ENCODE measurements at places on chromosomes 12 and 14.

DNA sequence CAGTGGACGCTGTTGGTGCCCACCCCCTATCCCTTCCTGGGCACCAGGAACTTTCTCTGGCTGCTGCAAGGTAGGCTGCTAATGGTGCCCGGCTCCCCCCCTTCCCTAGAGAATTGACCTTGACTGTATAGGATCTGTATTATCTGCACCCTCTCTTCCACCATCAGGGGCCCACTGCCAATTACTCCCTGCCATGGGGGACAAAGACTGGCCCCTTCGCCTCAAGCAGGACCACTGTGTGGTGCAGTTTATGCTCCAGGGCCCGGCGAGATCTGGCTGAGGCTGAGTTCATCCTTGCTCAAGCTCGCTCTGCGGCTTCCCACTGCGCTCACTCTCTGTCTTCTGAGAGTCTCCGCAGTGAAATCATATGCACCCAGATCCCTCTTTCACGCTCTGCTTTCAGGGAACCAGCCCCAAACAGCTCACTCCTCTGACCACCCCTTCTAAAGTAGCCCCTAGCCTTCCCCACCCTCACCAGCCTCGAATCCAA, 95.2 kb downstream of the LGMN start:
- no peak for DNase-seq
- no peaks in the 10 kb centered on the region for H3K27me3 ChIP-seq
- peaks cover 42% of the 10 kb centered on the region for H3K4me1 ChIP-seq
- H3K27ac ChIP-seq, result peak overlapping the region; percentile 92

DNA sequence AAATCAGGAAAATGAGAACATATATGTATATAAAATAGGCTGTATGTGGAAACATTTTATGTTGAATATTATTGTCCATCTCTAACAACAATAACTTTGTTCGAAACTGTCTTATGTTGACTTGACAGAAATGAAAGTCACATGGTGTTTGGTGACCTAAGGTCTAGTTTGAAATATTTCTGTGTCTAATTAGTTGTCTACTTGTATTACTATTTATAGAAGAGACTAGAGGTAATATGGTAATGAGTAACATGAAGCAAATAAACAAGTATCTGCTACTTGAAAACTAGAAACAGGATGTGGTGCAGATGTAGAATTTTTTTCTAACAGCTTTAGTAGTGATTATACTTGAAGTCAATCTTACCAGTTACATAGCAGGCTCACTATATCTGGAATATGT, 3.9 kb downstream of the GPHN start:
- no peak overlapping the region for H3K27ac ChIP-seq
- no peaks in the 10 kb centered on the region for H3K36me3 ChIP-seq
- DNase-seq, result no peak
- no peaks in the 10 kb centered on the region for H3K27me3 ChIP-seq
- H3K4me1 ChIP-seq, result peaks cover 21% of the 10 kb centered on the region
- H3K4me3 ChIP-seq, result no peak overlapping the region

DNA sequence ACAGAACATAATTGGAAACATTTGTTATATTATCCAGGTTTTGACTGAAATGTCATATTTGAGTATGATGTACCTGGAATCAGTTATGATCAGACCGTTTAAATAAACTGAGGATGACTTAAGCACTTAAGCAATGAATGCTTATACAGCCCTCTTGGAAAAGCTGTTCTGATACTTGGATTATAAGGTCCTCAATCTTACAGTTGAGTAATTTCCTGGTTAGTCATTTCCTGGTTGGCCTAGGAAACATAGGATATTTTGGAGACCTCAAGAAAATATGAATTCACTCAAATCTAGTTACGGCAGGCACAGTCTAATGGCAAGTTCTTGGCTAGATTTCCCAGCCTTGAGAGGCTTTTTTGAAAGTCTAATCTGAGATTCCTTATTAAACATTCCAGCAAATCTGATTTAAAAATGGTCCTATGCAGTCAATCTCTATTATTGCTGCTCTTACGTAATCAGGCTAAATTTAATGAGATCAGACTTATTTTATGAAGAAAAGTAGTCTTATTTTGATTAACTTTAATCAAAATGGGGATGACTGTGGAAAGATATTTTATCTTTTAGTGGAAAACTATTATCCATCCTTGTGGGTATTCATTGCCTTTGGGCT, 447.2 kb downstream of the SNAPC1 start:
- no peaks in the 10 kb centered on the region for H3K36me3 ChIP-seq
- H3K4me3 ChIP-seq, result no peak overlapping the region
- no peak overlapping the region for H3K27ac ChIP-seq
- DNase-seq, result no peak
- H3K27me3 ChIP-seq, result no peaks in the 10 kb centered on the region

DNA sequence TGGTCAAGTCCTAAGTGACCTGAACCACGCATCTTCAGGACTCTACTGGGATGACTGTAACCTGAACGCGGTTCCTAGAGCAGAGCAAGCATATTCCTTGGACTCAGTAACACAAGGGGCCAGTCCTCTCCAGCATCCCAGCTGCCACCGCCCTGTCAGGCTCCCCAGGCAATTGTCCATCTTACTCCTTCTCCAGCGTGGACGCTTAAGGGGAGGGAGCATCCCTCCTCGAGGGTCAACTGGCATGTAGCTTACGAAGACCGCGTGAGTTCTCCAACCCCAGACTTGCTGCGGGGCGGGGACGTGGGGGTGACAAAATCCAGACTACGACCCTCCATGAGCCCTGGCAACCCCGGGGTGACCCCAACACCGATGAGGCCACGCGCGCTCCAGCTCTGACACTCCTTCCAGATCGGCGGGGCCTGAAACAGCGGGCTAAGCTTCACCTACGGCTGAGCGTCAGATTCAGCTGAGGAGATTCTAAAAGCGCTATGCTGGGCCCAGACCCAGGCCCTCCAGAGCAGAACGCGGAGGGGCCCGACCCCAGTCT, 846 bp upstream of the MTHFD1 start:
- H3K27ac ChIP-seq, result peak overlapping the region; percentile 88
- H3K27me3 ChIP-seq, result no peaks in the 10 kb centered on the region
- no peak for DNase-seq
- H3K4me3 ChIP-seq, result peak overlapping the region; percentile 46

DNA sequence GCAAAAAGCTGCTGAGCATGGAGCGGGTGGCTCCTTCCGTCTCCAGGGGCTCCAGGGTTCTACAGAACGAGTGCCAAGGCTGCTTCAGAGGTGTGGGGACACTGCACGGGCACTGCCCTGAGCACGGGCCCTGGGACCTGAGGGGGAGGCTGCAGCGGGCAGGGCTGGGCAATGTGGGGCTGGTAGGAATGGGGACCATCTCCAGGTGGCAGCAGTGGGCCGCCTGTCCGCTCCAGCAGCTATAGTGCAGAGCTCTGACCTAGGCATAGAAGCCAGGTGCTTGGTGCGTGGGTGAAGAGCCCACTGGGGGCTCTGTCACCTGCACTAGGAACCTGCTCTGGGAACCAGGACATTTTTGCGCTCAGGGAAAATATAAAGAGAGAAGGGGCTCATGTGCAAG, 22.3 kb downstream of the HDAC7 start:
- DNase-seq, result peak; percentile 44
- no peak overlapping the region for H3K4me3 ChIP-seq
- H3K27ac ChIP-seq, result no peak overlapping the region
- H3K27me3 ChIP-seq, result no peaks in the 10 kb centered on the region
- peaks cover 34% of the 10 kb centered on the region for H3K4me1 ChIP-seq
- peaks cover 21% of the 10 kb centered on the region for H3K36me3 ChIP-seq

- H3K27me3 ChIP-seq, result no peaks in the 10 kb centered on the region
- DNase-seq, result peak; percentile 65
- H3K27ac ChIP-seq, result peak overlapping the region; percentile 55
Measured at GRCh38 chr12:2324387-2324786, 271.6 kb downstream of the CACNA1C start.

DNA sequence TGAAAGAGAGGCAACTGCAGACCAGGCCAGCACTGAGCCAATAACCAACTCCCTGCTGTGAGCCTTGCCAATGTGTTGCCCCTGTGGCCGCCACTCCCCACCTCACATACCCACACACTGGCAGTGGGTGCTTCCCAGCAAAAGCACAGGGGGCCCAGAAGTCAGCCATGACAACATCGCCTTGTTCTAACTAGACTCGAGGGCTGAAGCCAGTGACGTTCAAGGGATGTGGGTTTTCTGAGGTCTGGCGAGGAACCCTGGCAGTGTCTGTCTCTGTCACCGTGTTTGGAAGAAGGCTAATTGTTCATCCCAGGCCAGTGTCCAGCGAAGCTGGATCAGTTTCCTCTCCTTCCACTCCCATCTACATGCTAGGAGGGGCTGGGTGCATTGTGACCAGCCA, 311.8 kb upstream of the AMIGO2 start:
- DNase-seq, result peak; percentile 17
- no peaks in the 10 kb centered on the region for H3K4me1 ChIP-seq
- no peak overlapping the region for H3K27ac ChIP-seq
- no peaks in the 10 kb centered on the region for H3K36me3 ChIP-seq
- no peaks in the 10 kb centered on the region for H3K27me3 ChIP-seq

DNA sequence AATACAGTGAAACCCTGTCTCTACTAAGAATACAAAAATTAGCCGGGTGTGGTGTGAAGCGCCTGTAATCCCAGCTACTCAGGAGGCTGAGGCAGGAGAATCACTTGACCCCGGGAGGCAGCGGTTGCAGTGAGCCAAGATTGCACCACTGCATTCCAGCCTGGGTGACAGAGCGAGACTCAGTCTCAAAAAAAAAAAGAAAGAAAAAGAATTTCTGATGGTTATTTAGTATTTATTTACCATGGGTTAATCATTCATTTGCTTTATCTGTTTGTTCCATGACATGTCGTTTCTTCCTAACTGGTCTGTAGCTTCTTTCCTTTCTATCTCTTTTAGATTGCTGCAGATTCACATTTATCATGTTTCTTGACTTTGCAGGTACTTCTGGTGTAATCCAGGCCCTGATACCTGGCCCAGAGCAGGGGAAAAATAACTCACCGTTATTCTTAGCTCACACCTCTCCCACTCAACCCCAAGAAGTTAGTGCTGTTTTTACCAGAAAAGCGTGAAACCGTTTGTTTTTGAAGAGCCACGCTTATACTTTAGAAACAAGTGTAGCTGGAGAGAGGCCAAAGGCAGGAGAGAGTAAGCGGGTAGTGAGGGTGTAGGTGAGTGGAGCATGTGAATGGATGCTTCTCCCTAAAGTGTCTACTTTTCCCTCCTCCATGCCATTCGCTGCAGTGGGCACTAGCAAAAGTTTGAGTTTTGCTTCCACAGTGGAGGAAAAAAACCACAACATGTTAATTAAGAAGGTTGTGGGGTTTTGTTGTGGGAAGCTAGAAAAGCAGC, 45.4 kb downstream of the SRGAP1 start:
- H3K27me3 ChIP-seq, result no peaks in the 10 kb centered on the region
- no peaks in the 10 kb centered on the region for H3K36me3 ChIP-seq
- no peaks in the 10 kb centered on the region for H3K4me1 ChIP-seq

DNA sequence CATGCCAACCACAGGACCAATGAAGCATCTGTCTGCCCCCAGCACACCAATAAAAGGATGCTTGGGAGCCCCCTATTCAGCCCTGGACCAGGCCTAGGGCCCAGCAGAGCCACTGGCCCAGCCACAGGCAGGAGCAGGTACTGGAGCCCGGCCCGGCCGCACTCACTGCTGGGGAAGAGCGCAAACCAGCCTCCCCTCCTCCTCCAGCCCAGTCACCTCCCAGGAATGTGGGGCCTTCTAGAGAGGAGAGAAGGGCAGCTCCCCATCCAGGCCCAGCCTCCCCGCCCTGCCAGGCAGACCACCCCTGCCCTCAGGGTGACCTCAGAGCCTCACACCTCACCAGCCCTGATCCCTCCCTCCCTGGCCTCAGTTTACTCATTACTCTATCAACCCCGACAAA, 56.2 kb downstream of the CCNK start:
- H3K27me3 ChIP-seq, result no peaks in the 10 kb centered on the region
- DNase-seq, result peak; percentile 48
- H3K4me1 ChIP-seq, result peaks cover 22% of the 10 kb centered on the region
- H3K27ac ChIP-seq, result peak overlapping the region; percentile 57
- no peak overlapping the region for H3K4me3 ChIP-seq

DNA sequence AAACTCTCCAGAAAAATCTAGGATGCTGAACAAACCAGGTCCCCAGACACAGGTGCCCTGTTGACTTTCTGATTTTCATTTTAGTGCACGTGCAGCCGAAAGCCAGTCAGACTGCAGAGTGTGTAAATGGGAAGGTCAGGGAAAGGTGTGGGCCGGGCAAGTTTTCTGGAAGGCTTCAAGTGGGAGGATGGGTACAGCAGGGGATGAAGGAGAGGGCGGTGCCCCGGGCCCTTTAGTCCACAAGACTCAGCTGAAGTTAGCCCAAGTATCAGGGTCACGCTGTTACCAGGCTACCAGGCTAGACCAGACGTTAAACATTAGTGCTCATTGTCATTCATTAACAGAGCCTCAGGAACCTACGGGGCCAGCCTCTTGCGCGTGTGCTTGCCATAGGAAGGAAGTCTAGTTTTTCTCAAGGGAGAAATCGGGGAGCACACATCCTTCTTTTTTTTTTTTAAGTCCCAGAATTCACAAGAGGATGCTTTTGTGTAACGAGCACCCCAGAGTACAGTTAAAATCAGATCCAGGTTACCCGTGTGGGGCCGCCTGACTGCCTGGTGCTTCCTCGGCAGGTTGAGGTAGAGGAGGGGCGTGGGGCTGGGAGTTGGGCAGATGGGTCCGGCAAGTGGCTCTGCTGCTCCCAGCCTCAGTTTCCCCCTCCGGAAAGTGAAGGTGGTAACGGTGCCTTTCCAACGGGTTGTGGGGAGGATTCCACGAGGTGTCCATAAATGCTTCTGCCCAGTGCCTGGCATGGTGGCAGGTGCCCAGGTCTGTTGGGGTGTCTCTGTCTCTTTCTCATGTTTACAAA, 19.1 kb downstream of the BCL7A start:
- H3K36me3 ChIP-seq, result no peaks in the 10 kb centered on the region
- H3K27me3 ChIP-seq, result no peaks in the 10 kb centered on the region
- peak overlapping the region; percentile 71 for H3K27ac ChIP-seq
- no peaks in the 10 kb centered on the region for H3K4me1 ChIP-seq

DNA sequence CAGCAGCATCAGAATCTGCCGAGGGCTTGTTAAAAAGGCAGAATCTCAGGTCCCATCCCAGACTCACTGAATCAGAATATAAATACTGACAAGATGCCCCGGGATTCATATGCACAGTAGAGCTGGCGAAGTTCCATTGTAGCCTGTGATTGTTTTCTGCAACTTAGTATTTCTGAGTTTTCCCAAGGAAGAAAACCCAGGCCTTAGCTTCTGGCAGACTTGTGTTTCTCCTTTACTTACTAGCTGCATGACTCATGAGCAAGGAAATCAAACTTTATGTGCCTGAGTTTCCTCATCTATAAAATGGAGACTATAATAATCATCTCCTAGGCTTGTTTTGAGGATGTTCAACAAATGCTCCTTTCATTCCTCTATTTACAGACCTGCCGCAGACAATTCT, 278.5 kb upstream of the PLEKHG7 start:
- H3K4me3 ChIP-seq, result no peak overlapping the region
- H3K27ac ChIP-seq, result no peak overlapping the region
- no peak for DNase-seq
- no peaks in the 10 kb centered on the region for H3K27me3 ChIP-seq

DNA sequence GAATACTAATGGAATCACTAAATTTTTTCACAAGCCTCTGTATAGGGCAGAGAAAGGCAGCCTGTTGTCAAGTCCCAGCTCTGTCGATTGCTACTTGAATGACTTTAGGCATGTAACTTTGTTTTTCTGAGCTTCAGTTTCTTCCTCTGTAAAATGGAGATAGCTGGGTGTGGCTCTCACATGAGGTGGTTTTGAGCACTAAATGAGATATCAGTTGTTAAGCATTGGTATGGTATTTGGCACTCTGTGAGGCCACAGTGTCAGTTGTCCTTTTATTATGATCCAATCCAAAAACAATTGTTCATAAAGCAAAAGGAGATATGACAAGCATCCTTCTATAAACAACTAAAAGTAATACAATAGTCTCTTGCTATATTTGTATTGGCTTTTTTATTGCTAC, 120.6 kb downstream of the DUSP6 start:
- no peak for DNase-seq
- no peaks in the 10 kb centered on the region for H3K36me3 ChIP-seq
- H3K27ac ChIP-seq, result no peak overlapping the region
- no peaks in the 10 kb centered on the region for H3K27me3 ChIP-seq

Measured in transverse colon (tissue), 4 donors.